Lung (tissue), 17 donors: ENCODE measurements at places on chromosomes 2 and 18.

- DNase-seq, result peak; percentile 50
These were observed 46.3 kb downstream of the PSD4 start for GRCh38 chr2:113219889-113220641.

- DNase-seq, result no peak
These were observed 92.5 kb upstream of the PPP1CB start for GRCh38 chr2:28659127-28659526.

DNA sequence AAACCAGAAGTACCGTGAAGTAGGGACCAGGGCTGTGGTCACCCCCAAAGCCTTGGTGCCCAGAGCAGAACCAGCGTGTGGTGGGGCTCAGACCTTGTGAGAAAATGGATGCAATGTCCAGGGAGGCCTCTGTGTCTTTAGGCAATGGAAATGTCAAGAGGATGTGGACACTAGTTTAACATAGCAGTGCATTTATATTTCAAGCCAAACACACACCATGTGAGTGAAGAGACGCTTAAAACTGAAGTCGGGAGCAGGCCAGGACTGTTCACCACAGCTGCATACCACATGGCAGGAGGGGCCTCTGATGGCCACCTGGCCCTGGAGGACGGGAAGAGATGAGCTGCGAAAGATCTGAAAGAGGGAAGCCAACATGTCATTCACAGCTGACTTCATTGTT is 87.3 kb upstream of the LDLRAD4 start:
- no peak for DNase-seq

- DNase-seq, result peak; percentile 25
These were observed 1.0 kb downstream of the GAREM2 start for GRCh38 chr2:26173776-26174482.

DNA sequence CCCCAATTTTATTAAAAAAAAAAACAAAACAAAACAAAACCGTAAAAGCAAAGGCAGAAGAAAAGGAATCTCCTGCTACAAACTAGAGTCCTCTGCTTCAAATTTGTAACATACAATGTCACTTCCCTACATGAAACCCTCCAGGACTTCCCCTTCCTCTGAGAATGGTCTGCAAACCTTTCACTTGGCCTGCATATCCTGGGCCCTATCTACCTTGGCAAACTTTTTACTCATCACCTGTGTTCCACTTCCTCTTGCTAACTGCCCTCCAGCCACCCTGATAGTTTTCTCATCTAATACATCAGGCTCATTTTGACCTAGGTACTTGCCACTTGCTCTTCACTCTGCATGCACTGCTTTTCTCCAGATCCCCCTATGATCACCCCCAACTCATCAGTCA is 255.5 kb downstream of the ETAA1 start:
- DNase-seq, result no peak

GRCh38 chr2:159989249-159989648 is 73.2 kb downstream of the PLA2R1 start:
- DNase-seq, result no peak

DNA sequence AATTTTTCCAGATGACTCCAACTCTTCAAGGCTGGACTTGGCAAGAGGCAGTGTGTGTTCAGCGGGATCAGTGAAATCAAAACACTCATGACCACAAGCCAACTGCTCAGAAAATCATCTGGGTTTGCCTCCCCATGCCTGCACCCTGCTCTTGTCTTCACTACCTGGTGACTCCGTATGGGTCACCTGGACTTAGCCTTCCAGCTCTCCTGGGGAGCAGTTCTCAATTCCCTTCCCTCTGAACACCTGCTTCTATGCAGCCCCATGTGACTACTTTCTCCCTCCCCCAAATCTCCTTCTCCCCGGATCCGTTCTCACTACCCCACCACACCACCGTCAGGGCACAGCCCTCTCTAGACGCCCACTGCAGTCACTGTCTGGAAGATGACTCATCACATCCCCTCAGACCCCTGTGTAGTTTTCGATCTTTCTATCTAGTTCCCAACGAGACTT is 130.2 kb upstream of the ID2 start:
- no peak for DNase-seq

- DNase-seq, result peak; percentile 28
These were observed 331.1 kb downstream of the PLCL1 start for GRCh38 chr2:198135481-198135934.

DNA sequence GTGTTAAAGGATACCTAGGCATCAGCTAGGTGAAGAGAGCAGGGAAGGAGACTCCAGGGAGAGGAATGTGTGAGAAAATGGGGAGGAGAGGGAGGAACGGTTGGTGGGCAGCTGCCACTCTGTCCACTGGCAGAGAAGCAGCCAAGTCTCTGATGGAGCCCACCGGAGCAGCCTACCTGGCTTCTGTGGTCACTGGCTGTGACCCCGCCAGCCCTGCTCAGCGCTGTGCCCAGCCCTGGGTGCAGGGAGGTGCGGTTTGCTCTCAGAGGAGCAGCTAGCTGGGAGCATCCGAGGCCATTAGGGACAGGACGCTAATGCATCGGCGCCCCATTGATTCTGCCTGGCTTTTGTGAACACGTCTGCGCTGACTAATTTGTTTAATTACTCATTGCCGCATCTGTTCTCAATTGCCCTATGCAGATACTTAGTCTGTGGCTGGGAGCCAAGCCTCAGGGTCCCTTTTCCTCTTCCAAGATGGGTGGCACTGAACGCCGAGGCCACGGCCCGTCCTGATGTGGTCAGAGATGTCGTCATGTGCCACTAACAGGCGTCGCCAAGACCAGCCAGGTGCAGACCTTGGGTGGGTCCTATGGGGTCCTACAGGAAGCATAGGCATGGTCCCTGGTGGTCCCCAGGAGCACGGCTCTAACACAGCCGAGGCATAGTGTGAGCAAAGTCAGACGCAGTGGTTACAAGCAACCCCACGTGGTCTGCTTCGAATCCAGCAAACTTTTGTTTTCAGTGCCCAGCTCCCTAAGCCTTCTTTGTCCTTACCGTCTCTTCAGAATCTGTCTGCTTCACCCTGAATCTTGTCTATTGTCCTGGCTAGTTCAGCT is 82.0 kb downstream of the RRM2 start:
- DNase-seq, result no peak

- DNase-seq, result peak; percentile 70
These were observed 81.8 kb downstream of the HDAC4 start for GRCh38 chr2:239318790-239319661.

GRCh38 chr2:156333951-156334495 is 1.5 kb upstream of the NR4A2 start:
- DNase-seq, result peak; percentile 82

- DNase-seq, result no peak
These were observed 73.3 kb upstream of the KLF7 start for GRCh38 chr2:207238831-207239701.

DNA sequence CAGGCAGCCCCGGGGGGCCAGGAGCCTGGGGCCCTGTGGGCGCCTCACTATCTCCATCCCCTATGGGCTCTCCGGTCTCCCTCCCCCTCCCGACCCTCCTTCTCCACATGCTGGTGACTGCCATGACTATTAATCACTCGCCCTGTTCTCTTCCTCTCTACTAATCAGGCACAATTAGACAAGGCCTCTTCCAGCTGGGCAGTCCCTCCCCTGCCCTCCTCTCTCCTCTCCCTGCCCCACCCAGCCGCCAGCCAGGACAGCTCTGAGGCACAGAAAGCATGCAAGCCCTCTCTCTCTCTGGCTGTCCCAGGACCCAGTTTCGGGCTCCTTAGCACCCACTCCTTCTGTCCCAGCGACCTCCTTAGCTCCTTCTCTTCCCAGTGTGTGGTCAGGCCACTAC is 5.8 kb downstream of the ASIC4 start:
- DNase-seq, result no peak

- no peak for DNase-seq
These were observed 28.9 kb upstream of the GAREM2 start for GRCh38 chr2:26144031-26144430.

- DNase-seq, result no peak
These were observed 67.5 kb downstream of the TANC1 start for GRCh38 chr2:159035790-159036411.

- no peak for DNase-seq
These were observed 425.2 kb upstream of the MEX3C start for GRCh38 chr18:51622702-51623101.

DNA sequence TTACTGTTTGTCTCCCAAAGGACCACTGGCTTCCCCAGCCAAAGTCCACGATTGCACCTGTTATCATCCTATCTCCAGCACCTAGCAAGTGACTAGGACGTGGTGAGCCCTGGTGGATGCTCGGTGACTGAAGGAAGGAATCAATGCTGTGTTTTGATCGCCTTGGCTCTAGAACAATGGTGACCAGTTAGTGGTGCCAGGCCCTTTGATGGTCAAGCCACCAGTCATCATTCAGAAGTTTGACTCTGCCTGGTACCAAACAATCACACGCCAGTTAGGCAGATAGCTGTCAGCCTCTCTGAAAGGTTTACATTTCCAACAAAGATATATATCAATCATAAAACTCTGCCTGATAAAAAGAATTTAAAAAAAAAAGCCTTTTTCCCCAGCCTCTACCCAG is 244.1 kb downstream of the SH3BP4 start:
- no peak for DNase-seq

- no peak for DNase-seq
These were observed 1.6 kb upstream of the SLC66A2 start for GRCh38 chr18:79952996-79953559.

GRCh38 chr2:535222-535621 is 142.0 kb downstream of the TMEM18 start:
- no peak for DNase-seq

GRCh38 chr2:36889795-36890194 is 76.5 kb downstream of the STRN start:
- DNase-seq, result no peak

DNA sequence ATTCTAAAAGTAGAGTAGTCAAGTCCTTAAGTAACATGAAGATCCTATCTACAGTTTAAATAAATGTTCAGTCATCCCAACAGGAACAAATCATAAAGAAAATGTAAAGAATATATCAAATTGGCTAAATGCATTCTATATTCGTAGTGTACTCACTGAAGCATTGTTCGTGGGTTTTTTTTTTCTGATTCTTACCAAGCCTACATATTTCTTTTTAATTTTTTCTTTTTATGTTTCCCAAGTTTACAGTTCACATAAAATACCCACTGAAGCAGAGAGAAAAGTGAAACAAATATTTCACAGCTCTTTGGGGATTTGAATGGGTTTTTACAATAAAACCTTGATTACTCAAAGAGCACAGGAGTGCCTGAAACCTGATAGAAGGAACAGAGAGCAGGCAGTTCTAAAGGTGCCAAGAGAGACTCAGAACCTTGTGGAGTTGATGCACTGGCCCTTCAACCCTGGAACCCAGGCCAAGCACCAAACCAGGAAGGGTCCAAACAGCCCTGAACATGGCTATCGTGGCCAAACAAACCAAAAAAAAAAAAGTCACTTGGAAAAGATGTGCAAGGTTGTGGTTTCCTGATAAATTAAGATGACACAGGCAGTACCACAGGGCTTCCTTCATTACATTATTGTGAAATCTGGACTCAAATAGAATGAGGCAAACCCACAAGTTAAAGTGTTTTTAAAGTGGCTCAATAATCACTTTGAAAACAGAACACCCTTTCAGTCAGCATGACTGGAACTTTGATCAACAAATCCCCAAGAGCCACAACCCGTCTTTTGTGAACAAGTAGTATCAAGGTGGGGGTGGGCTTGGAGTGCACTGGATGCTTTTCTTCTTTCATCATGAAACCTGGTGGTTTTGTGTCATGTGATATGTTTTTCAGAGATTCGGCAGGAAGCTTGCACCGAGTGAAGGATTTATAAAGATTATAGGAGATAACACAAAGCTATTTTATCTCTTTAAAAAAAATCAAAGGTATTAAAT is 245.0 kb upstream of the FN1 start:
- peak; percentile 55 for DNase-seq

DNA sequence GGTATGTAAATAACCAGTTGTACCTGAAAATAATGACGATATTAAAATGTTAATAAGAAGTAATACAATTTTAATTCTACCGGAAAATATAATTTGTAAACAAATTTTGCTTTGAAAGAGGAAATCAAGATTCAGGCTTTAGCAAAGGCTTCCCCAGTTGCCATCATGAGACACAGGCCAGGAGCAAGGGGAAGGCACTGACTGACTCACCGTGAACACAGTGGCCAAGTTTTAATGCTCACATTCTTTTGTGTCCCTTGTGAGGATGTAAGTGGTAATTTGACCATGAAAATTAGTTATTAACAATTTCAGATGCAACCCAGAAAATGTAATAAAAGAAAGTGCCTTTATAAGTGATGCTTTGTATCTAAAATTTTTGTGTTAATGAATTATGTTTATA is 164.1 kb downstream of the GREB1L start:
- no peak for DNase-seq

- no peak for DNase-seq
These were observed 2.7 kb downstream of the STARD7 start for GRCh38 chr2:96205888-96206287.

GRCh38 chr2:156064540-156064939 is 268.0 kb downstream of the NR4A2 start:
- no peak for DNase-seq

- peak; percentile 34 for DNase-seq
These were observed 110.2 kb upstream of the PIEZO2 start for GRCh38 chr18:11259469-11260150.

- DNase-seq, result no peak
These were observed 105.7 kb upstream of the TTC39C start for GRCh38 chr18:23908827-23909226.

DNA sequence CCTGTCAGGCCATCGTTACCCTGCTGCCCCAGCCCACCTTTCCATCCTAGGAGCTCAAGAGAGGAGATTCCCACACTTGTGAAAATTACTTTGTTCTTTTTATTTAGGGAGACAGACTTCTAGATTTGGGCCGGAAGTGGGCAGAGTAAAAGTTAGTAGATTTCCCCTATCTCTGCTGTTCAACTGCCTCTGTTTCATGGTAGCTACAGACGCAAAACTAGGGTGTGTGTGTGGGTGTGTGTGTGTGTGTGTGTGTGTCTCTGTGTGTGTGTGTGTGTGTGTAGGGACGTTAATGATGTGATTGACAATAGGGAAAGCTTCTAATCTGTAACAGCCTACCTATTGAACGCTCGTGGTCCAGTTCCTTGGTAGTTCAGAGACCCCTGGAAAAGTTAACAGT is 438 bp downstream of the PSMA8 start:
- DNase-seq, result no peak

DNA sequence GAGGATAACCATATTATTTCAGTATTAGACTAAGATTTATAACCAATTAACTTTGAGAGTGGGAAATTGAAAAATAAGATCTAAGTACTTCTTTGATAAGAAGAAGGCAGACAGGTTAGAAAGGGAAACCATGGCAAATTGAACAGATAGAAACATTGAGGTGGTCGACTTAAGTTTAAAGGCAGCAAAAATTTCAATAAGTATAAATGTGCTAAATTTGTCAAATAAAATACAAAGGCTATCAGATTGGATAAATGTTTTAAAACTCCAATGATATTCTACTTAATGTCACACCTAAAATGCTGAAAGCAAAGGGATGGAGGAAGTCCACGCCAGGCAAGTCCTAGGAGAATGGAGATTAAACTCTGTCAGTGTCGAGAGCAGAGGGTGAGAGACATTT is 59.2 kb downstream of the TMEM18 start:
- DNase-seq, result no peak

- DNase-seq, result no peak
These were observed 540.6 kb upstream of the GCFC2 start for GRCh38 chr2:76251342-76251741.
